T follicular helper cell (primary cell): ENCODE measurements at places on chromosomes 2 and 18.

DNA sequence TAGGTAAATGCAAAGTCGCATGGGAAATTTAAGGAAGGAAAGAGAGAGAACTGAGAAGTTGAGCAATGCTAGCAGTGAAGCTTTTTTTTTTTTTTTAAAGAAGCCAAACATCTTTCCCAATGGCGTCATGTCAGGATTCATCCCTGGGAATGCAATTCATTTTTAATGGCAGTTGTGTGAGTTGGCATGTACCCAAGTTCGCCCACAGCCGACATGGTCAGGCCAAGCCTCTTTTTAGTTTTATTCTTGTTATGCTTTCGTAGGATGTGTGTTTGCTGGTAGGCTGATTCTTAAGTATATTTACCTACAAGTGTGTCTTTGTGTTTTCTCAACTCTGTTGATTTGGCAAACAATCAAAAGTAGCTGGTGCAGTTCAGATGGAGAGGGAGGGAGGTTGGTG, 127.6 kb upstream of the ITGA6 start:
- no peak for DNase-seq

- no peak for DNase-seq
These were observed 221.6 kb downstream of the ALPK2 start for GRCh38 chr18:58407263-58407648.

- DNase-seq: no peak
These were observed 383.0 kb downstream of the METTL4 start for GRCh38 chr18:2188258-2188657.

- no peak for DNase-seq
These were observed 37.9 kb downstream of the SEMA4F start for GRCh38 chr2:74691929-74692328.

DNA sequence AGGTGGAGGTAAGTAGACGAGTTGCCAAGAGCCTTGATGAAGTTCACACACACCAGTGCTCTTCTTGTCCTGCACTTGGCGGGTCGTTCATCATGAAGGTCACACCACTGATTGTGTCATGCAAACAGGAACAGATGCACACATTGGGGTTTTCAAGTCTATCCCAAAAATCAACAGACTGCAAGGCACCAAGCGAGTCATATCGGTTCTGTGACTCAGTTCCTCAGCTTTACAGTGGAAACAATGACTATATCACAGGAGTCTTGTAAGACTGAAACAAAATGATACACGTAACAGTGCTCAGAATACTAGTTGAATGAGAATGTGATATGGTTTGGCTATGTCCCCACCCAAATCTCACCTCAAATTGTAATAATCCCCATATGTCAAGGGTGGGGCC, 526.9 kb upstream of the ID2 start:
- DNase-seq: no peak

DNA sequence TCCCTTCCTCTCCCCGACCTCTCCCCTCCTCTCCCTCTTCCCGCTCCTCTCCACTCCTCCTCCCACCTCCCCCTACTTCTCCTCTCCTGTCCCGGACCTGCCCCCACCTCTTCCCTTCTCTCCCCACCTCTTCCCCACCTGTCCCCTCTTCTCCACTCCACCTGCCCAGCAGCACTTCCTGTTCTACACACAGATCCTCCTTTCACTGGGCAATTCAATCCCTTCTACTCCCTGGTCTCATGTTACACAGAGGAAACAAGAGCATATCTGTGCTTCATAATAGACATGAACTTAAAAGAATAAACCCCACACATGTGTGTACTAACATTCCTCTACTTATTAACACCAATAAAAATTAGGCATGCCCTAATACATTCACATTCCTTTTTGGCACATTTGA, 34.8 kb downstream of the TIMM21 start:
- no peak for DNase-seq

- DNase-seq: no peak
These were observed 320.1 kb downstream of the SLC4A3 start for GRCh38 chr2:219947575-219947974.

GRCh38 chr2:159484532-159484931, 131.8 kb downstream of the BAZ2B start:
- DNase-seq: no peak

GRCh38 chr2:85377083-85377482, 22.5 kb downstream of the ELMOD3 start:
- DNase-seq: no peak

DNA sequence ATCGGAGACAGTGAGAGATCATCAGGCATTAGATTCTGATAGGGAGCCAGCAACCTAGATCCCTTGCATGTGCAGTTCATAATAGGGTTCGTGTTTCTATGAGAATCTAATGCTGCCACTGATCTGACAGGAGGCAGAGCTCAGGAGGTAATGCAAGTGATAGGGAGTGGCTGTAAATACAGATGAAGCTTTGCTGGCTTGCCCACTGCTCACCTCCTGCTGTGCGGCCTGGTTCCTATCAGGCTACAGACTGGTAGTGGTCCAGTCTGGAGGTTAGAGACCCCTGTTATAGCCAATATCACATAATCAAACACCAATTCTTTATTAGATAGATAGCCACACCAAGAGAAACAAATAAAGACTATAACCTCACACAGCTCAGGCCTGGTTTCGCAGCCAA, 51.0 kb upstream of the NBEAL1 start:
- no peak for DNase-seq
